Activated CD8-positive, alpha-beta memory T cell treated with anti-CD3 and anti-CD28 coated beads, Interleukin-2, amount 10 ng/mL, durations not matched to agents 7 days and 5 days (primary cell): ENCODE measurements at places on chromosomes 16 and 17.

DNA sequence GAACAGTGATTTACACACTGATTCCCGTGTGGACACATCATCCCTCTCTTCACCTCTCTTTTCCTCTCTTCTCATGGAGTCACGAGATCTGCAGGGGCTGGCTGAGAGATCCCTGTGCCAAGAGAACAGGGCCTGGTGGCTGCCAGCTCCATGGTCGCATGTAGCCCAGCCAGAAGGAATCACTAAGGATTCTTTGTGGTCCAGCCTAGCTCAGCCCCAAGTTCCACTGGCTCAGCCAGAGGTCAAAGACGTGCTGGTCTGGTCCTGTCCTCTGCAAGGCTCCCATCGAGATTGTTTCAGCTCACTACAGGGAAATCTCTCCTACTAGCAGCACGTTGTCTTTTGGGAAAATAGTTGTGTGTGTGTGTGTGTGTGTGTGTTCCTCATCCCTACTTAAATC, 66.4 kb downstream of the NDEL1 start:
- no peak for DNase-seq

- DNase-seq, result no peak
Observed at GRCh38 chr17:10621397-10621796, 35.7 kb downstream of the MYH3 start.

- DNase-seq, result no peak
Observed at GRCh38 chr16:54937671-54938211, 7.1 kb downstream of the IRX5 start.

GRCh38 chr17:73747221-73748002, 103.2 kb upstream of the SDK2 start:
- no peak for DNase-seq

GRCh38 chr16:12801511-12802042, 2.1 kb downstream of the CPPED1 start:
- DNase-seq, result peak; percentile 63

GRCh38 chr17:16442594-16443510, 27.5 kb downstream of the TRPV2 start:
- no peak for DNase-seq

GRCh38 chr17:80138856-80139426, 8.0 kb downstream of the EIF4A3 start:
- DNase-seq, result peak; percentile 36

DNA sequence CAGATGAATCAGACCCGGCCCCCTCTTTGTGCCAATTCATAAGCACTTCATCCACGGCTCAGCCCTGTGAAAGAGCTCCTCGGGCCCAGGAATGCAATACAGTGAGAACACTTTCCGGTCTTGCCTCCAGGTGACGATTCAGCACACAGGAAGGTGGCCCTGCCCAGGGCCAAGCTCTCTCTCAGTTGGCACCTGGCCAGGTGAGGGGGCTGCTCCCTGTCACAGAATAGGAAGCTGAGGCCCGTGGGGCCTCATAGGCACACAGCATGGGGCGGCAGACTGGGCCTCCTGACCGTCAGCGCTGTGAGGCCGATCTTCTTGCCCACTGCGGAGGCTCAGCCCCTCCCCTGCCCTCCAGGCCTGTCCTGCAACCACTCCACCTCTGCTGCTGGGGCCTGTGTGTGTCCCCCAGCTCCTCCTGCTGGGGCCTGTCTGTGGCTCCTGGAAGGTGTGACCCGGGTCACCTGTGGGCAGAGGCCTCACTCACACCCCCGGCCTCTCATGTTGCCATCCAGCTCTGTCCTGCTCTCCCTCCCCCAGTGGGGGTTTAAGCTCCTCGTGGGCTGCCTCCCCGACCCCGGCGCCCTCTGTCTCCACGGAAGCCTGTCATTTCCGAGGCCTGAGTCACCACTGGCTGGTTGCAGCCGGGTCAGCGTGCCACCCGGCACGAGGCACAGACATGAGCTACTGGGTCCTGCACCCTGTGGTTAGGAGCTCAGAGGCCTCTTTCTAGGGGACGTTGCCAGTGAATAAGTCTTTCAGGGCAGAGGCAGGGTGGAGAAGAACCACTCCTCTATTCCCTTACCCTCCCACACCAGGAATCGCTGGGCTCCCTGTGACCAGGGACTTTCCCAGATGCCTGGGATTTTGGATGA, 114.4 kb downstream of the SEC14L1 start:
- DNase-seq, result no peak

GRCh38 chr16:88130681-88131080, 179.4 kb downstream of the BANP start:
- no peak for DNase-seq

DNA sequence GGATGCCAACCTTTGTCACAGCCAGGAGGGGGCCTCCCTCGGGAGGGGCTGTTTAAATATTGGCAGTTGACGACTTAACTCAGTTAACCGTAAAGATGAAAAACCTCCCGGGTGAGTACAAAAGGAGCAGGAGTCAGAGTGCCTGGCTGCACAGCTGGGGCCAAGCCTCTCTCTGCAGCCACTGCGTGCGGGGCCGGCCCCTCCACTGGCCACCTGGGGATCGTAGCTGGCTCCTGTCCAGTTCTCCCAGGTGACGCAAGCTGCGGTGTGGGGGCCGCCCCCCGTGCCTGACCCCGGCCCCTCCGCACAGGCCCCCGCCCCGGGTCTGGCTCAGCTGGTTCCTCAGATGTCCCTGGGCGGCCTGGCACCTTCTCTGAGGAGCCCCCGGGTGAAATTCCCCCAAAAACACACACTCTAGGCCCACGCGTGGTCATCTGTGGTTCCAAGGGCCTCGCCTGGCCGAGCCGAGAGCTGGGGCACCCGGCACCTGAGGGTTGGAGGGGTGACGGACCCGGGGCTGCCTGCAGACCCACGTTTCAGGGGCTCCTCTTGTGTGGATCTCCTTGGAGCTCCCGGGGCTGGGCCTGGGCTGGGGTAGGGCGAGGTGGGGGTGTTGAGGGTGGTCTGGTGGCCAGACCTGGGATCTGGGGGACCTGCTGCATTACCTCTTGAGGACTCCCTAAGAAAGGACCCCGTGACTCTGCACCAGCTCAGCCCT, 7.4 kb upstream of the CACNA1H start:
- DNase-seq, result no peak

- peak; percentile 79 for DNase-seq
Observed at GRCh38 chr16:22077700-22078313, 14.5 kb upstream of the VWA3A start.

DNA sequence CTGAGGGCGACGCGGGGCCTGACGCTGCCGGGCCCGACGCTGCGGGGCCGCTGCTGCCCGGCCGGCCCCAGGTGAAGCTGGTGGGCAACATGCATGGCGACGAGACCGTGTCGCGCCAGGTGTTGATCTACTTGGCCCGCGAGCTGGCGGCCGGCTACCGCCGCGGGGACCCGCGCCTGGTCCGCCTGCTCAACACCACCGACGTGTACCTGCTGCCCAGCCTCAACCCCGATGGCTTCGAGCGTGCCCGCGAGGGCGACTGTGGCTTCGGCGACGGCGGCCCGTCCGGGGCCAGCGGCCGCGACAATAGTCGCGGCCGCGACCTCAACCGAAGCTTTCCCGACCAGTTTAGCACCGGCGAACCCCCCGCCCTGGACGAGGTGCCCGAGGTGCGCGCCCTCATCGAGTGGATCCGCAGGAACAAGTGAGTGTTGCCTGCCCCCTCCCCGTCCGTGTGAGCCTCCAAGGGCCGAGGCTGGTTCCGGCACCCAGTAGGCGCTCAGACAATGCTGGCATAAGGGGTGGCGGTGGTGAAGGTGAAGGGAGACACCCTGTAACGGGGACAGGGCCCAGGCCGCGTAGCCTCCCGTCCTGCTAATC, 676 bp downstream of the CPD start:
- DNase-seq, result peak; percentile 61

DNA sequence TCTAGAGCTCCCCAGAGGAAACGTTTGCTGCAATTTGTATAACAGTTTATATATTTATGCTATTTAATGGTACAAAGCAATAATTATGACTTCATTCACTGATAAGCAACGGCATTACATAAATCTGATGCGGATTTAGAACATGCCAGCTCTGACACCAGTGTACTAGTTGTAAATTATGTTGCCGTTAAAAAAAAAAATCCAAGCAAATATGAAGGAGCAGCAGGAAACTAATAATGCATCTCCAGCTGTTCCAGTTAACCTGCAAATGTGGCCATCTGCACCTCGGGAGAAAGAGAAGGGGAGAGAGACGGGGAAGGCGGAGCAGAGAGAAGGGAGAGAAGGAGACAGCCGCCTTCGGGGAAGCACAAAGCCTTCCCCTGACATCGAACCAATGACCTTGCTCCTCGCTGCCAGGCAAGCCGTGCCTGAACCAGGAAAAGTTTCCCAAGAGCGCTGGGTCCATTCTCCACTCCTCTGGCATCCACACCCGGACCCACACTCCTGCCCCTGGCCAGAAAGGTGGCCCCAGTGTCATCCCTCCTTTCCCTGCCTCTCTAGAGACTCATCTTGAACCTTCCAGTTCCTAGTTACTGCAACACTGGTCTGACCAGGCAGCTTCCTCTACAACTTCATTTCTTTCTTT, 174.8 kb downstream of the C16orf78 start:
- no peak for DNase-seq

DNA sequence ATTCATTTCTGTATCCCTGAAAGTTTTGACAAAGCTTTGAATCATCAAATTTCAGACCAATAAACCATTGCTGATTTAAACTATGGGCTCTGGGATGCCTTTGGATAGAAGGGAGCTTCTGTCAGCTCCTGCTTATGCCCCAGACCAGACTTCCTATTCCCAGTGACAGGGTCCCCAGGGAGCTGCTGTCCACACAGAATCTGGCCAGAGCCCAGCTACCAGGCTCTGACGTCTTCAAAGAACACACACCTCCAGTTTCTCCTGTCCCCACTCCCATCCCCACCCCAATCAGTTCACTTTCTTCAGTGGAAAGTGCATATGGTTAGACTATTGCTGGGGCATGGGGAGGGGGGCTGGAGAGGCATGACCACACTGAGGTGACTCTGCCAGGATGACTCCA, 51.6 kb upstream of the SREBF1 start:
- DNase-seq, result no peak

DNA sequence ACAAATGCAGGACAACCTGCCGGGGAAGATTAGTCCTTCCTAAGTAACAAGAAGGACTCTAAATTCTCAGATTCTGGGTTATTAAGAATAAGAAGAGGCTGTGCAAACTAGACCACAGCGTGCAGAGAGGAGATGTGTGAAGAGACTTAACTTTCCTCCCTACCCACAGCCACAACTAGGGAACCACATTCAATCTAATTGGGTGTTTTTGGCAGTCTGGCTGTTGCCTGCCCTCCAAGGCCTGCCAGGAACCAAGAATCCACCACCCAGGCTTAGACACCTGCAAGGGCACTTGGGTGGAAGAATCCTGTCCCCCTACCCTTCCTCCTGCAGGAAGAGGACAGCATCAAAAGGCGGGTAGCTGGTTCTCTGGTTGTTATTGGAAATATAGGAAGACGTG, 202.0 kb downstream of the PARN start:
- DNase-seq, result no peak

- DNase-seq, result no peak
Observed at GRCh38 chr16:18013863-18014262, 322.7 kb downstream of the NPIPA8 start.

DNA sequence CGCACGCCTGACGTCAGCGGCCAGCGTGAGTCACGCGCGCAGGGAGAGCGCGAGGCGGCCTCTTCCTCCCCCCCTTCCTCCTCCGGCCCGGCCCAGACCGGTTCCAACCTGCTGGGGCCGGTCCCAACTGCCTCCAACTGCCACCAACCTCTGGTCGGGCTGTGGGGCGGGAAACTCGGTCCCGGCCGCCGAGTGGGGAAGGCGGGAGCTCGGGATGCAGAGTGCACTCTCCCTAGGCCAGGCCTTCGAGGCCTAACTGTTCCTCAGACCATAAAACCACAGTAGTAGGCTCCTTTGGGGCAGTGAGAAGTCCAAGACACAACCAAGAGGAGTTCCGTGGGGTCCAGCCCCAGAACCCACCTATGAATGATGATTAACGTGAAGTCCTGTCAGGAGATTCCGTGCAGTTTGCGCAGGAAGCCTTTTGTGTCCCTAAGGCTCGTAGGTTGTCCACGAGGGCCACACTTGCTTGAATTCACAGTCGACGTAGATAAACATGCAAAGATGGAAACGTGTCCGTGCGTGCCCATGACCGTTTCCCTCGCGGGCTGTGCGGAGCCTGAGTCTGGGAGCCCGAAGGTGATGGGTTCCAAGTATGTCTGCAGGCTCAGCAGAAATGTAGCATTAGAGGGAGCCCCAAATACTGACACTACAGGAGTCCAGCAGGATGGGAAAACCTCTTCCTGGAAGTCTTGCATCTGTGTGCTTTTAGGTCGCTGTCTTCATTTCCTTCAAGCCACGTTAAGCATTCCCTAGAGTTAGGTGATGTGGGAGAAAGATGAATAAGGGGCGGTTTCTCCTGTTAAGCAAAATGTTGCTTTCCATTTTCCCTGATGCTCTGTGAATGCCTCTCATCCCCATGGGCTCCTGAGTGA, 647 bp downstream of the UNK start:
- DNase-seq, result peak; percentile 95

DNA sequence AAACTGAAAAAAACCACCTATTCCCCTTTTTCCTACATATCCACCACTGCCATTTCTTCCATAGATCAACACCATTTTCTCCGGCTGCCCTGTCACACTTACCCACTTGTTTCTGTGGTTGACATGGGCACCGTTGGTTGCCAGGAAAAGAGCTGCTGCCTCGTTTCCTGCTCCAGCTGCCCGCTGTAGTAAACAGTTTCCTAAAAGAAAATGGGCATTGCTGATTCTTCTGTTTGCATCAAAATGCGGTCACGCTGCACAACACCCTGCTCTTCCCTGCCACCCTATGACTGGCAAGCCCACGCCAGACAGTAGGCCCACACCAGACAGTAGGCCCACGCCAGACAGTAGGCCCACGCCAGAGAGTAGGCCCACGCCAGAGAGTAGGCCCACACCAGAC, 46.3 kb downstream of the CYB5D2 start:
- no peak for DNase-seq

- DNase-seq, result no peak
Observed at GRCh38 chr16:81618661-81619060, 160.4 kb upstream of the PLCG2 start.

GRCh38 chr17:65690626-65691310, 129.3 kb upstream of the AXIN2 start:
- no peak for DNase-seq
